ENCODE measurements at places on chromosomes 2 and 18.
A peak's percentile ranks its signal among the peaks of the same experiment; 100 is the strongest.

- no peak for DNase-seq
Observed at GRCh38 chr2:31031132-31031706, 107.0 kb downstream of the GALNT14 start.

DNA sequence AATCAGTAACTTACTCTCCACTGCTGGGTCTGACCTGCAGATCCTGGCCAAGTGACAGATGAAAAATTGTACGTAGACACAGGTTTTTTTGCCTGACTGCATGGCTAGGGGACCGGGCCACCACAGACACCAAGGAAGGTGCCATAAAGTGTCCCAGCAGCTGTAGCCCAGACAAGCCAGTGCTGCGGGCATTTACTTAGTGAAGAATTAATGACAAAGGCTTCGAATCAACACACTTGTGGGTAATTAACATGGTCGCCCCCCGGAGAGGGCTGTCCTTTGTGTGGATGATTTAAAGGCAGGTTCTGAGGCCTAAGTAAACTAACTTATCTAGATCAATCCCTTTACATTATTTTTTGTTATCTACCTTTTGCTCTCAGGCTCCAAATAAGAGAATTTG is 1709.1 kb upstream of the LRRTM1 start:
- DNase-seq, result no peak

- DNase-seq, result no peak
Observed at GRCh38 chr2:3529316-3530025, 10.1 kb upstream of the ADI1 start.

GRCh38 chr18:374721-375168 is 106.9 kb upstream of the THOC1 start:
- no peak for DNase-seq

GRCh38 chr2:195500879-195501278 is 156.1 kb upstream of the SLC39A10 start:
- no peak for DNase-seq

DNA sequence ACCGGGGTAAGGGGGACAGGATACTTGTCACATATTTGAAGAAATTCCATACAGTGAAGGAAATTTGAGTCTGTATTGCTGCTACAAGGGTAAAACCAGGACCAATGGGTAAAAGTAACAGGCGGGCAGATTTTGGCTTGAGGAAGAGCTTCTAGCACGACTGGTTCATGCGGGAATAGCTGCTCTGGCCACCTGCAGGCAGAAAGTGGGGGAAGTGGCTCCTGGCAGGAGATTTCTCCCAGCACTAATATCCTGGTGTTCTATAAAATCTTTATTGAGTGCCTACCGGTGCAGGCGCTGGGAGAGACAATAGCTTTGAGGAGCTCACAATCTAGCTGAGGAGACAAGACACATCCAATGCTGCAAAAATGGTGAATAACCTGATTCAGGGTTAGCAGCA is 198.5 kb downstream of the LOXHD1 start:
- DNase-seq, result no peak

- no peak for DNase-seq
Observed at GRCh38 chr2:19674051-19675002, 227.5 kb downstream of the TTC32 start.

- DNase-seq, result no peak
Observed at GRCh38 chr2:120956486-120957156, 221.0 kb downstream of the GLI2 start.

DNA sequence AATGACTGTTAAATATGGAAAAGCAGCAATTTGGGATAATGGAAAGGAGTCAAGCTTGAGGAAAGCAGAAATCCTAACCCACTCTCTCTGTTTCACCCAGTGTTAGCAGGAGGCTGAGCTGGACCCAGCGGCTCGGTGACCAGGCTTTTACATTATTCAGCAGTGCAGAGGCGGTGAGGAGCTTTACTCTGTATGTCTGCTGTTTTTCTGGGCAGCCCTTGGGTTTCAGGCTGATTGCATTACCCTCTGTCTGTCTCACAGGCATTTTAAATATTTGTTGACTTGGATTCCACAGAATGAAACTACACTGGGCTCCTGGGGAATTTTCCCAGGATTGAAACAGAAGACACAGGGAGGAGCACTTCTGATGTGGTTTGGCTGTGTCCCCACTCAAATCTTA is 368.0 kb downstream of the GALR1 start:
- DNase-seq, result no peak

- DNase-seq, result no peak
Observed at GRCh38 chr2:26847307-26847654, 651 bp upstream of the DPYSL5 start.

DNA sequence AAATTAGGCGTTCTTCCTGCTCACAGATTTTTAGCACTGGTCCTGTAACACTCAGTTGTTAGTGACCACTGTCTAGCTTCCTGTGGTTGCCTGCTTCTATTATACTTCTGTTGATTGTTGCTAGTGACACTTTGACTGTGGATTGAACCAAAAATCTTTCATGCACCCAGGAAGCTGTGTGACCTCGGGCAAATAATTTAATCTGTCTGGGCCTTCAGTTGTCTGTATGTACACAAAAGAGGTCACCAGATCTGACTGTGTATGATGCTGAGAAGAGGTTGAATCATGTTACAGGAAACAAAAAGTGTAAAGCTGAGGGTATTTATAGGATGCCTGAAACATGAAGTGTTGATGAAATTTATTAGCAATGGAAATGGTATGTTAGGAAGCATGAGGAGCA is 12.7 kb downstream of the ICOS start:
- no peak for DNase-seq

DNA sequence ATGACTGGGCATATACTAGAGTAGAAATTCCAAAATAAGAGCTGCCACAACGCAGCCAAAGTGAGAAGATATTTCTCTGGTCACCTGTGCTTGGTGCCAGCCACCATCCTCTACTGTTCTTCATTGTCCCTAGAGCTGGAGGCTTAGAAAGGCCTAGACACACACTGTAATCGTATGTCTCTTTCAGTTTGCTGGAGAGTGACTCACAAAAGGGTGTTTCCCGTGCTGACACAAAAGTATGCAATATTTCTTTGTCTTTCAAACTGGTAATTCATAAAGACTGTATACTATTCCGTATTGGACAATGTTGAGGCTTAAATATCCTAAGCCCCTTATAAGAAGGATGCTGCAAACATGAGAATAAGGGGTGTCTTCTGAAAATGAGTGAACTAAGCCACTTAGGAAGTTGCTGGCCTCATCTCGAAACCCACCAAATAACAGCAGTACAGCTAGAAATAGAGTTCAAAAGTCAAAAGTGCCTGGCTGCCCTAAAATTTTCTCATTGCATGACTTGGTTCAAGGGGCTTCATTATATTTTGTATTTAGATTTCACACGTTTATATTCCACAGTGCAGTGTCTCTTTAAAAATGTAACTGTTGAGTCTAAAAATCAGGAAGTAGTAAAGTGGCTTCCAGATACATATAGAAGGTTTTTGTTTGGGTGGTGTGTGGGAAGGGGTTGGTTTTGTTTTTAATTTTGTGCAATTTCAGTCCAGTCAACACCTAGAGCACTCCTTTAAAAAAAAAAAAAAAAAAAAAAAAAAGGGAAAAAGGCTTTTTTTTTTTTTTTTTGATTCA is 601.1 kb downstream of the ARHGAP15 start:
- DNase-seq, result no peak

GRCh38 chr18:67219821-67220220 is 296.7 kb downstream of the DSEL start:
- DNase-seq, result no peak

- no peak for DNase-seq
Observed at GRCh38 chr2:50962731-50963130, 69.2 kb downstream of the NRXN1 start.

DNA sequence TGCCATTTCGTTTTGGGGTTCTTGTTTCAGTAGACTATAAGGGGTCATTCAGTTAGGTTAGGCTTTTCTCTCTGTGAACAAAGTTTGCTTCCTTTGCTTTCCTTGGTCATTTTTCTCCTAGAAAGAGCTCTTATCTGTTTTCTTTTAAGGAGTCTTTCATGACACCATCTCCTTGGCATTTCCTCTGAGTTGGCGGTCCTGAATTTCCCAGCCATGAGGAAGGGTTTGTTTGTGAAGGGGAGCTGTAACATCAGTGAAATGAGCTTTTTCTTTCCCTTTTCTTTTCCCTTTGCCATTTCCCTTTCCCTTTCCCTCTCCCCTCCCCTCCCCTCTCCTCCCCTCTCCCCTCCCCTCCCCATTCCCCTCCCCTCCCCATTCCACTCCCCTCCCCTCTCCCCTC is 61.7 kb downstream of the MAP4K4 start:
- DNase-seq, result no peak

GRCh38 chr18:76822506-76823160 is at the start of gene ZNF236:
Gene ZNF236 (plus strand): TSS chr18:76822557. CDS start chr18:76822608, 51 bp downstream.
- DNase-seq, result peak; percentile 34

- DNase-seq, result no peak
Observed at GRCh38 chr2:96264656-96265348, 995 bp downstream of the TMEM127 start.

DNA sequence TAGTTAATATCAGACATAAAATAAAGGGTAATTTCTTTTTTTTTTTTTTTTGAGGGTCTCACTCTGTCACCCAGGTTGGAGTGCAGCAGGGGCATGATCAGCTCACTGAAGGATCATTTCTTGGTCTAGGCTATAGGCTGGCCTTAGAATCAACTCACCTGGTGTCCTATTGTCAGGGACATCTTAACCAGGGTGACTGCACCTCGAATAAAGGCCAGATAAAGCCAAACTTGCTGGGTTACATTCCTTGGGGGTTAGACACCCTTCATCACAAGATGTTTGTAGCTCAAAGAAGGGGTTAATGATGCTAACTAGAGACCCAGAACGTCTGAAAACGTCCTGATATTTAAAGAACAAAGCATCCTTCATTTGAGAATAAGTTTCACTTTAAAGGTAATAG is 17.9 kb downstream of the SPATA3 start:
- no peak for DNase-seq

DNA sequence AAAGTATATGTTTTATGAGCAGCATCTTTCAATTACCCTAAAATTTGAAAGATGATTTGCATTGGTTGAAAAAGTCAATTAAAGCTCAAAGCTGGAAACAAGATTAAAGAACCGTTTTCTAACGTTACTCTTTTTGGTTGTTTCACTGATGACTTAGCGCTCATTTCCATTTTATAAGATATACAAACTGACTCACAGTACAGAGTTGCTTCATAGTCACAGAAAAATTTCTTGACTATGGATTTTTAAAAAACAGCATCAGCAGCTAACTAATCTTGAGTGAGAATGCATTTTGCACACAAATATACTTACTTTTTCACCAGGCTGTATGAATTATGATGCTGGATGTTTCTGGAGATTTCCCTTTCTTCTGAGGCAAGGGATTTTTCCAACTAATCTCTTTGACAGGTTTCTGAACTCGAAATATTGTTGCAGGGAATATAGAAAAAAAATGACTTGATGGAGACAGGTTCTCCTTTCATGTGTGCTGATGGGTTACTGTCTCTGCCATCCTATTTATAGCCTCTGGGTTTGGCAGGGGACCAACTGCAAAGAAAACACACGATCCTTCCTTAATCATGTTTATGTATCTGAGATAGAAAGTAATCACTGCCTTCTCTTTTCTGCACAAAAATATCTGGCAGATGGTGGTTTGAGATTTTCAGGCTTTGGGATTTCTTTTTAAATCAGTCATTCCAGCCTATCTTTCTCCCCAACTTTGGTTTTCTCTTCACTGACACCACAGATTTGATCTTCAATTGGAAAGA is 129.4 kb upstream of the DAPL1 start:
- no peak for DNase-seq

DNA sequence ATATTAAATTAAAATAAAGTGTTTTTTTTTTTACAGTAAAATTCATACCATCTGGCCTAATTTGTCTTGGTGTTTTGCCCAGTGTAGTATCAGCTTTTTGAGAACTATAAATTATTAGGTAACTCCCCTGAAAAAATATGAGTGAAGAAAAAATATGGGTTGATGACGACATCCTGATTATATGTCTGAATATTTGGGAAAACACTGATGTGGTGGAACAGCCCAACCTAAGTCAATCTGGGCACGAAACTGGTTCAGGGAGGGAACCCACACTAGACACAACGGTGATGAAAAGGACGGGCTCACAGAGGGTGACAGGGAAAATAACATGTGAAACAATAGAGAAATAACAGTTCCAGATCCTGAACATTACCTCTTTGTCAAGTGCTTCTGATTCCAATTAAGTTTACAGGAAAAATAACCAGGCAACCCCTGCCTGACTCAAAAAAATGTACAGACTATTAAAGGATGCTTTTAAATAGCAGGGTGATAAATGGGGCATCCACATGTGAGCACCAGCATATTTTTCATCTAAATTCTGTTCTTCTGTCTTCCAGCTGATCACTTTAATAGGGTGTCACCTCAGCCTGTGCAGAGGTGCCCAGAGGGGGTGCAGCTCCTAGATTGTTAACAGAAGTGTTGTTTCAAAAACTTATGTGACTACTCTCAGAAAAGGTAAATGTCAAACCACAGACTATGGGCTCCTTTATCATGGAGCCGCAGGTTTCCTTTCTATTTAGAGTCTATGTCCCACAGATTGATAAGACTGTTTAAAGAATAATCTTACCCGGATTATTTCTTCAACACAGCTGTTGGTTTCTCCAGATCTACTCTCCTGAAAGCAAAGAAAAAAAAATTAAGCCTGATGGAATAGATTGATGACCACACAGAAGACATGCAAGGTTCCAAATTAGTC is 305.4 kb downstream of the AFF3 start:
- DNase-seq, result no peak

GRCh38 chr2:188176620-188177019 is 115.1 kb upstream of the GULP1 start:
- DNase-seq, result no peak

DNA sequence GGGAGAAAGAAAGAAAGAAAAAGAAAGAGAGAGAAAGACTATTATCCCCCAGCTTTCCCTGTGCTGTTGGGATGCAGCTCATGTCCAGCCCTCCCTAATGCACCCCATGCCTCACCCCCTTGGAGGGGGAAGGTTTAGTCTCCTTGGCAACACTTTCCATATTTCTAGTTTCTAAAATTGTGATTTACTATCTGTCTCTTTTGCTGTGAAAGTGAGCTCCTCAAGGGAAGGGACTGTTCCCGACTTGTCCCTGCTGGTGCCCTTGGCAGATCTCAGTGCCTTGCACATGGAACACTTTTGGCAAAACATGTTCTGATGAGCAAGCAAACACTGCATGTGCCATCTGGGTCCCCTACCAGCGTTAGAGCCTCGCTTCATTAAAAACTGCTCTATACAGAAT is 11.7 kb upstream of the NAPG start:
- DNase-seq, result no peak
